Hepatocyte (in vitro differentiated cells): ENCODE measurements at places on chromosomes 6 and 20. TPM values are rescaled to one million over a fixed set of nuclear protein-coding genes. Genes with fewer than 3 reads are reported as not detected.

GRCh38 chr20:9323622-9324021 lies 190.8 kb upstream of the LAMP5 start:
- peaks cover 7% of the 10 kb centered on the region for H3K4me1 ChIP-seq
- no peak overlapping the region for H3K4me3 ChIP-seq
- peak; percentile 19 for DNase-seq

- no peak for DNase-seq
- H3K4me3 ChIP-seq: no peak overlapping the region
- no peaks in the 10 kb centered on the region for H3K36me3 ChIP-seq
Observed at GRCh38 chr20:48959899-48960550, 38.5 kb downstream of the ARFGEF2 start.

GRCh38 chr20:18165553-18165952 lies 27.9 kb downstream of the KAT14 start:
- H3K4me3 ChIP-seq: no peak overlapping the region
- H3K27ac ChIP-seq: peak overlapping the region; percentile 16
- peaks cover 5% of the 10 kb centered on the region for H3K36me3 ChIP-seq
- DNase-seq: no peak

Gene ZFP57
- not detected in 2 replicates for polyA plus RNA-seq

- H3K4me3 ChIP-seq: no peak overlapping the region
- no peak overlapping the region for H3K27ac ChIP-seq
- no peaks in the 10 kb centered on the region for H3K36me3 ChIP-seq
- no peaks in the 10 kb centered on the region for H3K4me1 ChIP-seq
- no peak for DNase-seq
- peaks cover 6% of the 10 kb centered on the region for H3K27me3 ChIP-seq
Observed at GRCh38 chr6:46505693-46506512, 14.7 kb upstream of the RCAN2 start.

- H3K4me3 ChIP-seq: no peak overlapping the region
- no peaks in the 10 kb centered on the region for H3K4me1 ChIP-seq
- H3K27me3 ChIP-seq: no peaks in the 10 kb centered on the region
Observed at GRCh38 chr20:9066191-9066590, 2.7 kb upstream of the PLCB4 start.

GRCh38 chr6:136429264-136430065 lies 120.8 kb downstream of the MAP7 start:
- no peak overlapping the region for H3K27ac ChIP-seq
- no peak overlapping the region for H3K4me3 ChIP-seq
- no peaks in the 10 kb centered on the region for H3K4me1 ChIP-seq
- peak; percentile 17 for DNase-seq
- no peaks in the 10 kb centered on the region for H3K27me3 ChIP-seq

Gene DPPA5
- not detected in 2 replicates for polyA plus RNA-seq

Gene TFAP2D
- polyA plus RNA-seq: not detected in 2 replicates

GRCh38 chr20:380763-381580 lies 412 bp downstream of the TRIB3 start:
- H3K36me3 ChIP-seq: no peaks in the 10 kb centered on the region
- H3K27me3 ChIP-seq: no peaks in the 10 kb centered on the region
- peak overlapping the region; percentile 96 for H3K27ac ChIP-seq

- H3K27ac ChIP-seq: no peak overlapping the region
- no peaks in the 10 kb centered on the region for H3K4me1 ChIP-seq
- H3K4me3 ChIP-seq: no peak overlapping the region
- no peaks in the 10 kb centered on the region for H3K27me3 ChIP-seq
- H3K36me3 ChIP-seq: no peaks in the 10 kb centered on the region
- DNase-seq: no peak
Observed at GRCh38 chr20:61373956-61374545, 122.0 kb downstream of the CDH4 start.

- no peak overlapping the region for H3K4me3 ChIP-seq
- no peaks in the 10 kb centered on the region for H3K36me3 ChIP-seq
- H3K27me3 ChIP-seq: no peaks in the 10 kb centered on the region
Observed at GRCh38 chr6:33452496-33452895, 1.9 kb upstream of the ZBTB9 start.

GRCh38 chr6:112980676-112981075 lies 633.5 kb downstream of the RFPL4B start:
- no peak overlapping the region for H3K4me3 ChIP-seq
- DNase-seq: no peak
- H3K27me3 ChIP-seq: no peaks in the 10 kb centered on the region
- no peak overlapping the region for H3K27ac ChIP-seq

GRCh38 chr20:62888406-62888805 lies 26.8 kb upstream of the TCFL5 start:
- peaks cover 8% of the 10 kb centered on the region for H3K36me3 ChIP-seq
- no peak for DNase-seq
- no peak overlapping the region for H3K27ac ChIP-seq
- H3K4me3 ChIP-seq: no peak overlapping the region
- H3K4me1 ChIP-seq: no peaks in the 10 kb centered on the region

Gene HAO1
- 1.0 and 1.7 TPM in 2 replicates for polyA plus RNA-seq

DNA sequence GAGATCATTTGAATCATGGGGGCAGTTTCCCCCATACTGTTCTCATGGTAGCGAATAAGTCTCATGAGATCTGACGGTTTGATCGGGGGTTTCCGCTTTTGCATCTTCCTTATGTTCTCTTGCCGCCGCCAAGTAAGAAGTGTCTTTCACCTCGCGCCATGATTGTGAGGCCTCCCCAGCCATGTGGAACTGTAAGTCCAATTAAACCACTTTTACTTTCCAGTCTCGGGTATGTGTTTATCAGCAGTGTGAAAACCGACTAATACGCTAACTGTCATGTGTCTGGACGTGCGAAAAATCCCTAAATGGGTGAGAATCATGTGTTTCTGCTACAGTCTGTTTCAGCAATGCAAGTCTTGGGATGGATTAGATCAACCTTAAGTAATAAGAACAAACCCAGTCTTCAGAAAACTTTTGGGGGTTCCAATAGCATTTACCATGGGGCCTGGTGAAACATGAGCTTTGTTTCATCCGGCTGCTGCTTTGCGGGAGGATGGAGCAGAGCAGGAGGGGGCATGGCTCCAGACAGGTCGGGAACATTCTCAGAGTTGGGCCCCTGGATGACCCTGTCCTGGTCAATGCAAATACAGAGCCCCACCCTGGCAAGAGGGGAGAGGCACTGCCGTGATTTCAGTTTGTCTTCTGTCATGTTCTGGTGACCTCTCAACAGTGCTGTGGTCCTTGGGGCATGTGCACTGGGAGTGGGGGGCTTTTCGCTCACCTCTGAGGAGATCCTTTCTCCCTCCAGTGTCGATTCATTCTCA lies 41.5 kb downstream of the CTCFL start:
- no peaks in the 10 kb centered on the region for H3K27me3 ChIP-seq
- no peak overlapping the region for H3K4me3 ChIP-seq
- DNase-seq: no peak
- H3K27ac ChIP-seq: no peak overlapping the region
- H3K36me3 ChIP-seq: no peaks in the 10 kb centered on the region

DNA sequence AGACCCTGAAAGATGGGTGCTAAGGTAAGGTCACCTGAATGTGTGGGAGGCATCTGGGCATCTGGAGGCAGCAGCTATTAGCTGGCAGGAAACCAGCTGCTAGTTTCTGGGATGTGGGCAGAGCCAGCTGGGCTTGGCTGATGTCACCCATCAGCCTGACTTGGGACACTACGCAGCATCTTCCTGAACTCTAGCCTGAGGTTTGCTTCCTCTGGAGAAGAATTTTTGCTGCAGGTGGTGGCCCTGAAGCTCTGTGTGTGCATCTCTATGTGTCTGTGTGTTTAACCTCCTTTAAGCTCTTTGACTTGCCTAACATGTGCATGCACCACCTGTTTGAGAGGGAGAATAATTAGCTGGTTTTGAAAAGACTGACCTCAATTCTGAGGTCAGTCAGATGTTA lies 465.1 kb upstream of the CHD6 start:
- DNase-seq: no peak
- peaks cover 5% of the 10 kb centered on the region for H3K4me1 ChIP-seq
- H3K4me3 ChIP-seq: no peak overlapping the region
- H3K27ac ChIP-seq: no peak overlapping the region
- no peaks in the 10 kb centered on the region for H3K27me3 ChIP-seq

DNA sequence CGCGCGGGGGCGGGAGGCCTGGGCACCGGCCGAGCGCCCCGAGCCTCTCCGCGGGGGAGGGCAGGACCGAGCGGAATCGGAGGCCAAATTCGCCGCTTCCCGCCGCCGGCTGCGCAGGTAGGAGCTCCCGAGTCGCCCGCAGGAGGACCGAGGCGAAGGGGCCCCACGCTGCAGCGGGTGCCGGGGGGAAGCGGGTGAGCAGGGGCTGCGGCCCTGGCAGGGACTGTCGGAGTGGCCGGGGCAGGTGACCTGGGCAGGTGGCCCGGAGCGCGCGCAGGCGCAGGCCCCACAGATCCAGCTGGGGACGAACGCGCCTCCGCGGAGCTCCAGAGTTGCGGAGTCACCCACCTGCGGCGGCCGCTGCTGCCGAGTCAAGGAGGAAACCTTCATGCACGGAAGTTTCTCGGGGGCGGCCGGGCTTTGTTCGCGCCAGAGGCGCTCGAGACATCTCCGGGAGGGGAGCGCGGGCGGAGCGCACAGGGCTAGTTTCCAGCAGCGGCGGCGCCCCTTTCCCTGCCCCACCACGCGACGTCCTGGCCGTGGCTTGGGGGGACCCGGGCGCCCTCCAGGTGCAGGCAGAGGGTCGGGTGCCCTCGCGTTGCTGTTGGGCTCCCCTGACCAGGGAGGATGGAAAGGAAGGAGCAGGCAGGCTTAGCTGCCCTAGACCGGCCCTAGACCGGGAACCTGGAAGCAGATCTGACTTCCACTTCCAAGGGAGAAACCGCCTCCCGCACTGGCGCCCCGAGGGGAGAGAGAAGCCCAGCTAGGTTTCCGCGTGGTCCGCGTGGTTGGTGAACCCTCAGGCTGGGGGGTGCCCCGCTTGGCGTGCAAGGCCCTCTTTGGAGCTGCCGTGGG lies 590 bp downstream of the SLCO4A1 start:
- H3K4me3 ChIP-seq: peak overlapping the region; percentile 31
- peaks cover 16% of the 10 kb centered on the region for H3K4me1 ChIP-seq
- H3K36me3 ChIP-seq: no peaks in the 10 kb centered on the region

DNA sequence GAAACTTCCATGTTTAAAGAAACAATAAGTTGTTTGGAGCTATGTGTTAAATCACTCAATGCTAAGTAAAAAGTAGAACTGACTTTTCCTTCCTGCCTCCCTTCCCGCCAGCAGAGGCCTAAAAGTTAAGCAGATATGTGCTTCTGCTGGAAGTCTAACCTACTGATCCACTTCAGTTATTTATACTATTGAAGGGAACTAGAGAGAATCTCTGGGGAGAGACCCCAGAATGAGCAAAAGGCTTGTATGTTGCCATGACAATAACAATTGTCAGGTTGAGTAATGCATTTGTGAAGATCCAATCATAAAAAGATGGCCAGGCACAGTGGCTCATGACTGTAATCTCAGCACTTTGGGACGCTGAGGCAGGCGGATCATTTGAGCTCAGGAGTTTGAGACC lies 24.7 kb downstream of the MGME1 start:
- H3K27me3 ChIP-seq: no peaks in the 10 kb centered on the region
- no peaks in the 10 kb centered on the region for H3K36me3 ChIP-seq
- no peak overlapping the region for H3K4me3 ChIP-seq
- H3K27ac ChIP-seq: no peak overlapping the region

- H3K4me1 ChIP-seq: peaks cover 92% of the 10 kb centered on the region
- H3K27ac ChIP-seq: peak overlapping the region; percentile 96
- no peaks in the 10 kb centered on the region for H3K36me3 ChIP-seq
- H3K4me3 ChIP-seq: peak overlapping the region; percentile 8
- DNase-seq: peak; percentile 97
Observed at GRCh38 chr20:32474967-32475811, 109.9 kb downstream of the NOL4L start.

DNA sequence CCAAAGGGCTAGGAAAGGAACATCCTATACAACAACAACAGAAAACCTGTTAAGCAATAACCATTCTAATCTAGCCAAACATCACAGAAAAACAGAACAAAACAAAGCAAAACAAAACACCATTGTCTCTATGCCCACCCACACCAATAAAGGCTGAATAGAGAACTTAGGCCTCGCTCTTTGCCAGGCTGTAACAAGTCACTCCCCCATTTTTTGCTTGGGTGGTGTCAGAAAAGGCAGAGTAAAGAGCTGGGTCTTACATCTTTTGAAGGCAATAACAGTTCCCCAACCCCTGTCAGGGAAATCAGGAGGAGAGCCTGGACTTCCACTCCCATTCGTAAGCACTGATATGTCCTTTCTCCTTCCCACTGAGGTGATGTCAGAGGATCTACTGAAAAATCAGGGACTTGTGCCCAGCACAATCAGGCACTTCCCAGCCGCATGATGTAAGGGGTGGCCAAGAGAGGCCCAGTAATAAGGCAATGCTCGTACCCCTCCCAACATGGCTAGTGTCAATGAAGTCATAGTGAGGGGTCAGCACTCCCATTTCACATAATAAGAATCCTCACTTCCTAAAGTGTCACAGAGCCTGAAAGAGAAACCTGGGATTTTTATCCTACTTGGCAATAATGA lies 31.0 kb downstream of the THEMIS start:
- H3K36me3 ChIP-seq: no peaks in the 10 kb centered on the region
- no peak overlapping the region for H3K4me3 ChIP-seq
- no peaks in the 10 kb centered on the region for H3K4me1 ChIP-seq
- H3K27me3 ChIP-seq: no peaks in the 10 kb centered on the region
- H3K27ac ChIP-seq: no peak overlapping the region
- DNase-seq: no peak

Gene CCDC170
- polyA plus RNA-seq: 0.60 and 1.2 TPM in 2 replicates

- no peaks in the 10 kb centered on the region for H3K36me3 ChIP-seq
- H3K27ac ChIP-seq: no peak overlapping the region
- no peak overlapping the region for H3K4me3 ChIP-seq
- DNase-seq: no peak
- H3K4me1 ChIP-seq: peaks cover 14% of the 10 kb centered on the region
- H3K27me3 ChIP-seq: no peaks in the 10 kb centered on the region
Observed at GRCh38 chr6:64256483-64256882, 620.9 kb downstream of the PHF3 start.

GRCh38 chr6:131427434-131428058 lies 145.5 kb upstream of the ARG1 start:
- no peak overlapping the region for H3K27ac ChIP-seq
- H3K4me3 ChIP-seq: no peak overlapping the region
- H3K36me3 ChIP-seq: no peaks in the 10 kb centered on the region
- H3K4me1 ChIP-seq: no peaks in the 10 kb centered on the region

DNA sequence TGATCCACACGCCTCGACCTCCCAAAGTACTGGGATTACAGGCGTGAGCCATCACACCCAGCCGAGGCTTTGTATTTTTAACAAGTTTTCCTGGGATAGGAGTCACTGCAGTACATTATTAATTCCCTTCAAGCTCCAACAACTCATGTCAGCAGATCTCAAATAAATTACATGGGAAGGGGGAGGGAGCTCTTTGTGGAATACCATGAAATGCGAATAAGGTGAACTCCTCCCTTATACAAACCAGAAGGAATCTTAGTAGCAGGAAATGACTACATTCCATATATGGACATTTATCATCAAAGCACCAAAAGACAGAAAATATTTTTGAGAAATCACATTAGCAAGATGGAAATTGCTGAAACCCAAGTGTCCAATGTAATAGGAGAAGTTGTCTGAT lies 2.9 kb downstream of the GSS start:
- H3K36me3 ChIP-seq: no peaks in the 10 kb centered on the region
- no peaks in the 10 kb centered on the region for H3K27me3 ChIP-seq
- H3K4me1 ChIP-seq: peaks cover 11% of the 10 kb centered on the region
- no peak for DNase-seq
- no peak overlapping the region for H3K4me3 ChIP-seq

Gene ULBP2
- 0.15 and 1.9 TPM in 2 replicates for polyA plus RNA-seq
